Stimulated activated CD8-positive, alpha-beta memory T cell treated with anti-CD3 and anti-CD28 coated beads, Interleukin-15, amount 100 ng/mL, for 4 hours (primary cell): ENCODE measurements at places on chromosomes 3 and 15.
A peak's percentile ranks its signal among the peaks of the same experiment; 100 is the strongest.

DNA sequence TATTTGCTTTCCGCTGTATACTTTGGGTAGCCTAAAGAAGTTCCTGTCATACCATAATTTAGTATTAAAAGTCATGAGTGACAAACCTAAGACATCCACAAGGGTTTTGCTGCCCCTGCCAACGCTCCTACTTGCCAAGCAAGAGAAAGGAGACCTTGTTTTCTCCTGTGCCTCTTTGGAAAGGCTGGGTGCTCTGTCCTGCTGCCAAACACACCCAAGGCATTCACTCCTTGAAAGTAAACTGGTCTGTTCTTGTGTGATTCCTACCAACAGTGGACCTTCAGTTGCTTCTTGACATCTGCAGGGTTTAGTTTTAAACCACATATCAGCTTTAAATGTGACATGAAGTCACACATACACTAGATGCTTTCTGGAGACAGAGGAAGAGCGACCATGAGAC lies 295.4 kb downstream of the SLC9A9 start:
- no peak for DNase-seq

DNA sequence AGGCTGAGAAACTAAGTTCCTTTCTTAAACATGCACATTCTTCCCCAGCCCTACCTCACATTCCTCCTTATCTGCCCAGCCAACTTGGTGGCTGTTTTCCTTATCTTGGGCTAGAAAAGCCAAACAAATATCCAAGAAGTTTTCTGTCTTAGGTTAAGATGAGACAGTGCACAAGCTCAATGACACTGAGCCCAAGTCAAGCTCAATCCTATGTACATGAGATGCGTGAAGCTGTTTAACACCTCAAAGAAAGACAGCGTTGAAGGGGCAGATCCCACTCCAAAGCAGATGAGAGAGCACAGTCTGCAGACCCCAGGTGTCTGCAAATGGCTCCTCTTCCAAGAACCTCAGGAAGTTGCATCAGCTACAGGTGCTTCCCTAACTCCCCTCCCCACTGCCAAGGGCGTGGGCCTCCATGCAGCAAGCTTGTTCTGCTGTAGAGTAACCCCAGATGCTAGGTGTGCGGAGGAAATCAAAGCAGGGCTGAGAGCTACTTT lies 16.6 kb downstream of the LRRC2 start:
- DNase-seq: no peak

DNA sequence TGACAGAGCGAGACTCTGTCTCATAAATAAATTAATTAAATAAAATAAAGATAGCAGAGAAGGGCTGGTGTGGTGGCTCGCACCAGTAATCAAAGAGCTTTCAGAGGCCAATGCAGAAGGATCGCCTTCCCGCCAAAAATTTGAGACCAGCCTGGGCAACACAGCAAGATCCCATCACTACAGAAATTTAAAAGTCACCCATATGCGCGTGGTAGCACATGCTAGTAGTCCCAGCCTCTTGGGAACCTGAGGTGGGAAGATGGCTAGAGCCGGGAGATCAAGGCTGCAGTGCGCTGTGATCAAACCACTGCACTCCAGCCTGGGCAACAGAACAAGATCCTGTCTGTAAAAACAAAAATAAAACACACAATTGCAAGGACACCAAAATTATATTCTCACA lies 9.6 kb downstream of the SMARCC1 start:
- no peak for DNase-seq

DNA sequence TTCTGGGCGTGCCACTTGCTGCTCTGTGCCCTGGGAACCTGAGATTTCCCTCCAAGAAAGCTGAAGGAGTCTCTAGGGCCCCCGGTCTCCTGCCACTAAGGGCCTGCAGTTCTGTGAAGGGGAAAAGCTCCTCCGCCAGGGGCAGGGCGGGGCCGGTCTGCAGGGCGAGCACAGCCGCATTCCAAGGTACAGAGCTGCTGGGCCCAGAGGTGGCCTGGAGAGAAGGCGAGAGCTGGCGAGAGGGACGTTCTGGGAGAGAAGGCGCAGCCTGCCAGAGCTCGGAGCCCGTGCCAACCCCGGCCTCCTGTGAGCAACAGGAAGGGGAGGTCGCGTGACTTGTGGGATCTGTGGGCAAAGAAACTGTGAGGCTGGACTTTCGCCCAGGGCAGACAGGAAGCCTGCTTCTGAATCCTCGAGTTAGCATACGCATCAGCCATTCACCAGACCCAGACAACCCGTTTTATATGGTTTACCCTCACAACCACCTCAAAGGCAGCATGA lies 500.4 kb downstream of the SHQ1 start:
- peak; percentile 33 for DNase-seq

GRCh38 chr3:170007031-170007663 lies 30.6 kb upstream of the GPR160 start:
- DNase-seq: no peak

DNA sequence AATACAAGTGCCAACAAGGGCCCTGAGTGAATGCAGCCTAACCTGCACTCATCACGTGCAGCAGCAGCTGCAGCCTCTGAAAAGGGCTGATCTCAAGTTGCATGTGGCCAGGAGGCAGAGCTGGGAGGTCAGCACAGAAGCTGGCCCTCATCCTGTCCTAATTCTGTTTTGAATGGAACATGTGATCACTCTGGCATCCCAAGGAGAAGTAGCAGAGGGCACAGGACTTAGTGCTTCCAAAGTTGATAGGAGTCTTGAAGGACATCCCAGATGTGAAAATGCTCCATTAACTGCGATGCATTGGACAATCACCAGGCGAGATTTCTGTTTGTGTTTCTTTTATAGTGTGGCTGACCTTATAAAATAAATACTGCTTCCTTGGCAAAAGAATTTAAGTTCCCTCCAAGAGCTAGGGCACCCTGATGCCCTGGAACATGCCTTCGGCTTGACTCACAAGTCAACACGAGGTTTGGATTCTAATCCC lies 31.6 kb upstream of the STAG1 start:
- DNase-seq: no peak

DNA sequence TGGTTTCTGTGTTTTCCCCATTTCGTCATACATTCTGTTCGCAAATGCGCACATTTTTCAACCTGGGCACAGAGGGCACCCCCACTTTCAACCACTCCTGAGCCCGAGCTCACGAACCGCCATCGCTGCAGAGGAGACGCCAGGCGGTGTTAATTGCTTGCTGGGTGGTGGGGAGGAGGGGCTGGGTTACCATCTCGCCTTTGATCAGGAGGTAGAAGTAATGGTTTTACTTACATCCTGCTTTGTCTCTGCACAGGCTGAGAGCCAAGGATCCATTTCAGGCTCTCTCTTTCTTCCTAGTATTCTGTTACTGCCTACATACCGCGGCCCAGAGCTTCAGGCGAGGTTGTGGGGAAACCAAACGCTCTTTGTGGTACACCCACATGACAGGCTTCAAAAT lies 177.3 kb upstream of the WNT5A start:
- DNase-seq: no peak

DNA sequence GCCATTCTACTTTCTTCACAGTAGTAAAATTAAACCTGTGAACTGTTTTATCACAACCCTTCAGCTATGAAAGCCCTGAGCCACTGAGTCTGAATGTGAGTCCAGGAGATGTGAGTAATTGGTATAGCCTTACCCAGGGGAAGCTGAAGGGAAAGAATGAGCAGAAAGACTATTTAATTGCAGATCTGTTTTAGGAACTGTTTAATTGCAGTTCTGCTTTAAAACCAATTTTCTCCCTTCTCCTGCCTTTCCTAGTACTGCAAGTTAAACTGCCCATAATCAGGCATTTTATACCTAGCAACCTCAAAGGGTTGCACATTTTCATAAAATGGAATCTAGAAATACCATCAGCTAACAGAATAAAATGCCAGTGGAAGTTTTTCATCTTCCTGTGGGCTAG lies 476.7 kb downstream of the OCA2 start:
- no peak for DNase-seq

- no peak for DNase-seq
Observed at GRCh38 chr15:77611767-77612166, 20.9 kb downstream of the LINGO1 start.

GRCh38 chr3:32498252-32498651 lies 4.4 kb downstream of the CMTM6 start:
- no peak for DNase-seq

DNA sequence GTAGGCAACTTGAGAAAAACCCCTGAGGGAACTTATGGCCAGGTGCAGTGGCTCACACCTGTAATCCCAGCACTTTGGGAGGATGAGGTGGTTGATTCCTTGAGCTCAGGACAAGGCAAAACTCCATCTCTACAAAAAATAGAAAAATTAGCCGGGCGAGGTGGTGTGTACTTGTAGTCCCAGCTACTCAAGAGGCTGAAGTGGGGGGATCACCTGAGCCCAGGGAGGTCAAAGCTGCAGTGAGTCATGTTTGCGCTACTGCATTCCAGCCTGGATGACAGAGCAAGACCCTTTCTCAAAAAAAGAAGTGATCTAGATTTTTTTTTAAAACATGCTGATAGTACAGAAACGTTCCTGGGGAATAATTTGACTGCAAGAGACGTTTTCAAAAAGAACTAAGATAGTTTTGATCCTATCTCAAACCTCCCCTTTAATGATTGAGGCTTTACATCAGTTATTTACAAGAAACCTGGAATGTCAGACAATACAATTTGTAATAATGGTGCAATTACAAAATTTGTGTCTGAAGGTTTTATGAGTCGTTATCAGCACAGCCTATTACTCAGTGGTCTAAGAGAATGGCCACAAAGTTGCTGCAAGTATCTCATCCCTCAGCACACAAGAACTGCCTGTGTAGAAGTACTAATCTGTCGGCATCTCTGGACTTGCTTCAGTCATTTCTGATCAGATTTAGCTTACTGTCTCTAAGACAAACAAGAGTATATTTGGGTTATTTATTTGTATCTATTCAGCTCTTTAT lies 32.2 kb upstream of the KLHL25 start:
- no peak for DNase-seq

DNA sequence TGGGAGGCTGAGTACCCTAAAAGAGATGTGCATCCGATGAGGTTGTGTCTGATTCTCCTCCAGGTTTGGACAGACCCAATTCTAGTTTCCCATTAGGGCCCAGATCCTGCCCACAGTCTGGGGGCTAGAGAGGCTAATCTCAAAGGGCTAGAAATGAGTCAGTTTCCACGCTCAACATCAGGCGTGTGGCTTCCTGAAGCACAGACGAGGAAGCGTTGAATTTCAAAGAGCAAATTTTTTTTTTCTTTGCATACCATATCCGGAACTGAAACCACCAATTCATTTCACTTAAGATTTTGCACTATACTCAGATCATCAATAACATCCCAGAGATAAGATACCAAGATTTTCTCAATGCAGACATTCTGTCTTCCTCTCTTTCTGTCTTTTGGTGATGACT lies 173.8 kb upstream of the BCL6 start:
- peak; percentile 55 for DNase-seq

- DNase-seq: no peak
Observed at GRCh38 chr3:38605981-38606380, 43.5 kb downstream of the SCN5A start.
